Foreskin keratinocyte (primary cell): ENCODE measurements at places on chromosomes 6 and 20. TPM values are rescaled to one million over a fixed set of nuclear protein-coding genes. Genes with fewer than 3 reads are reported as not detected.

The MMP24OS gene
- 31.6 and 48.2 TPM in 2 replicates for total RNA-seq

The MAP7 gene
- 20.8 and 25.4 TPM in 2 replicates for total RNA-seq

- no peak for DNase-seq
Observed at GRCh38 chr6:32064706-32065105, 26.5 kb downstream of the CYP21A2 start.

- DNase-seq: no peak
Observed at GRCh38 chr6:107344383-107344782, 115.0 kb downstream of the PDSS2 start.

The HTR1E gene
- not detected in 2 replicates for total RNA-seq

GRCh38 chr6:157420497-157420896 is 39.5 kb downstream of the ZDHHC14 start:
- DNase-seq: no peak
